Stimulated activated CD8-positive, alpha-beta memory T cell treated with anti-CD3 and anti-CD28 coated beads, Interleukin-7, amount 100 ng/mL, for 1 hour (primary cell): ENCODE measurements at places on chromosomes 7 and 10.

DNA sequence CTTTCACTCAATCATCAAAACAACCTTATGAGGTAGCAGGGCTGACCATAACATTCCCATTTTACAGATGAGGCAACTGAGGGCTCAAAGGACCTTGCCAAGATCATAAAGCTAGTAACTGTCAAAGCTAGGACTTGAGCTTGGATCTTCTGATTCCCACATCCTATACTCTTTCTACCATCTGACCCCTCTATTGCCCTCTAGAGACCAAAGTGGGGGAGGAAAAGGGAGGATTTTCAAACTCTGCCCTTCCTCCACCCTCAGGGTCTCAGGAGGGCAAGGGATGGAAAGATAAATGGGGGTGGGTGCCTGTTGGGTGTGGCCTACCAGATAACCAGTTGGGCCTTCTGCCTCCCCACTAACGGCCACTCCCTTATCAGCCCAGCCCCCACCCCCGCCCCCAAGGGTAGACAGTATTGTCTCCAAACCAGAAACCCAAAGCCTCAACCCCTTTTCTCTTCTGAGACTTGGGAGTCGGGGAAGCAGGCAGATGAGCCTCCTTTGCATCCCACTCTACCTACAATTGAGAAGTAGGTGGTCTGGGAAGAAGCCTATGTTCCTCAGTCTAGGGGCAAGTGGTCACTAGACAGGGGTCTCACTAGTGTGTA, 7.9 kb downstream of the LDB1 start:
- no peak for DNase-seq

DNA sequence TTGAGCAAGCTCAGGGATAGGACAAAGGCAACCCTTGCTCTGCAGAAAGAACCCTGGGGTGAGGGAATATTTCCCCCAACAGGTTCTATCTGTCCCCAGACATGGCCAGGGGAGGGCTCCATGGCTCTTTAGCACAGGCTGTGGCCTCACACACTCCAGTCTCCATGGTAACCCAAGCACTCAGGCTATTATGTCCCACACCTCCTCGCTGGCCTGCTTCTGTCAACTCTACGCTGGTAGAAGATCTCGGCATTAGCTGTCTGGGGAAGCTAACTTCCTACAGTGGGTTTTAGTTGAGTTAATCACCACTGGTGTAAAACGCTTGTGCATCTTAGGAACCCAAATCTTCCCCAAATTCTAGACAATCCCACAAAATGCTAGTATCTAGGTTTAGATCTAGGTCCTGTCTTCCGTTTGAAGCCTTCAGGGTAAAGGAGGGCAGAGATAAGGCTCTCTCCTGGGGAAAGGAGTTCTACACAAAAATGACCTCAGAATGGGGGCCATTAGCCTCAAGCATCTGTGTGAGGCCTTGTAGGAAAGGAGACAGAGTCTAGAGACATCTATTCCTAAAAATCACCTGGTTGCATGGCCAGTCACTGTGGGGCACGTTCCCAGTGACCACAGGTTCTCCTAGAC, 36.7 kb upstream of the SLIT1 start:
- DNase-seq = no peak

GRCh38 chr10:59047957-59048618, 128.4 kb upstream of the PHYHIPL start:
- no peak for DNase-seq

- DNase-seq = no peak
These were observed 10.2 kb downstream of the CUTC start for GRCh38 chr10:99742254-99742653.

GRCh38 chr10:6465437-6465836, 114.6 kb downstream of the PRKCQ start:
- DNase-seq = no peak
